NCI-H187 (cell line): ENCODE measurements at places on chromosomes 7 and 10.

GRCh38 chr10:117967149-117967650 lies 79.5 kb downstream of the RAB11FIP2 start:
- no peak for DNase-seq

DNA sequence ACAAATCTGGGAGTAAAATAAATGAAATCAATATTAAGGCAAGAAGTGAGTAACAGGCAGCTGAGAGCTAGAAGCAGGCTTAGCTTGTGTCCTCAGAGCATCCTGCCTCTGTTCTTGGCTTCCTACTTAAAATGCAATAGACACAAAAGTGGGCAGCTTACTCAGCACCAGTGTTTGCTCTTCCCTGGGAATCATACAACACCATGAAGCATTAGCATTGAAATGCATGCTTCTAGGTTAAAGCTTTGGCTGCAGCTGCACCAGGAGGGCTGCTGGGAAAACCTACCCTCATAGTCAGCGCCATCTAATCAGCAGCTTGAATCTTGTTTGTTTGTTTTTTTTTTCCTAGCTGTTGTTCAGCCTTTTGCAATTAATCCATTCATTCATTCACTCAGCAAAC lies 104.2 kb upstream of the VWC2 start:
- no peak for DNase-seq

DNA sequence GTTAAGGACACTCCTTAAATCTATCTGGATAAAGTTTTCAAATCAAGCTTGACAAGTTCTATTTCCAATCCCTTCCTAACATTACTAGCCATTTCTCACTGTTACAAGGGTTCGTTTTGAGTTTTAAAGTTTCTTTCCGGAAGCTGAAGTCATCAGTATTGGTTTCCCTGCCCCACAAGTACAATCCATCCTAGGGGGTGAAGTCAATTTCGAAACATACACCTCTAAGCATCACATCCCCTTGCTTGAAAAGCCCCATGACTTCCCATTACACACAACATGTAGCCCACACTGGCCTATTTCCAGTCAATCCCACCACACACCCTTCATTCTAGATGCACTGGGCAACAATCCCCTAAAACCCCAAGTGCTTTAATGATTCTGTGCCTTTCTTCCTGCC lies 13.0 kb downstream of the DPY19L1 start:
- no peak for DNase-seq

DNA sequence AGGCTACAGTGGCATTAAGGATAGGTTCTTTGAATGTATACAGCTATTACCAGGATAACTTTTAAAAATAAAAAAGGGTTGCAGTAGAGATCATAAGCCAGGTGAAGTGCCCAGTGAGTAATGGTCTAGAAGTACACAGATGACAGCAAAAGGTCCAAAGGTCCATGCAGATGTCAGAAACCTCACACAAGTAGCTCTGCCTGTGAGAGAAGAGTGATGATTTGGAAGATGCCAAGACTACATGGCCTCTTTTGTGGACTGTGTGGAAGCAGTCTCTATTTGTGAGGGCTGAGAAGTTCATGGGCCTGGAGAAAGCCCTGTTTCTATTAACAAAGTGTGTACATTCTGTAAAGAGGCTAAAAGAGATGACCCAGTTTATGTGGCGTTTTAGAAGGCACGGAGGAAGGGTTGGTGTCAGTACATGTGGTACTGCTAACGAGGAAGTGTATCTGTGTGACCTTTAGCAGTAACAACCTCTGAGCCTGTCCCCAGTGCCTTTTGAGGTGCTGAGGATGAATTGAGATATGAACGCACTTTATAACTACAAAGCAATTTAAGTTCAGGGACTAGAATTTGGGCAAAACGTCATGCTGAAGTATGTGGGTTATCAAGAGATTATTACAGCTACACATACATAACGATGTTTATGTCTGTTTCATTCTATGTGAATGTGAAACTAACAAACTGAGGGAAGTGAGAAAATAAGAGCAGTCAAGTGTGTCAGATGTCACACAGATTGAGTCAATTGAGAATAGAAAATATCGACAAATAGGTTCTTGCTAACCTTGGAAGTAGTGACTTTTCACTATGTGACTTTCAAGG lies 7.6 kb downstream of the CYCS start:
- no peak for DNase-seq
